ENCODE measurements at places on chromosomes 6 and 20.

DNA sequence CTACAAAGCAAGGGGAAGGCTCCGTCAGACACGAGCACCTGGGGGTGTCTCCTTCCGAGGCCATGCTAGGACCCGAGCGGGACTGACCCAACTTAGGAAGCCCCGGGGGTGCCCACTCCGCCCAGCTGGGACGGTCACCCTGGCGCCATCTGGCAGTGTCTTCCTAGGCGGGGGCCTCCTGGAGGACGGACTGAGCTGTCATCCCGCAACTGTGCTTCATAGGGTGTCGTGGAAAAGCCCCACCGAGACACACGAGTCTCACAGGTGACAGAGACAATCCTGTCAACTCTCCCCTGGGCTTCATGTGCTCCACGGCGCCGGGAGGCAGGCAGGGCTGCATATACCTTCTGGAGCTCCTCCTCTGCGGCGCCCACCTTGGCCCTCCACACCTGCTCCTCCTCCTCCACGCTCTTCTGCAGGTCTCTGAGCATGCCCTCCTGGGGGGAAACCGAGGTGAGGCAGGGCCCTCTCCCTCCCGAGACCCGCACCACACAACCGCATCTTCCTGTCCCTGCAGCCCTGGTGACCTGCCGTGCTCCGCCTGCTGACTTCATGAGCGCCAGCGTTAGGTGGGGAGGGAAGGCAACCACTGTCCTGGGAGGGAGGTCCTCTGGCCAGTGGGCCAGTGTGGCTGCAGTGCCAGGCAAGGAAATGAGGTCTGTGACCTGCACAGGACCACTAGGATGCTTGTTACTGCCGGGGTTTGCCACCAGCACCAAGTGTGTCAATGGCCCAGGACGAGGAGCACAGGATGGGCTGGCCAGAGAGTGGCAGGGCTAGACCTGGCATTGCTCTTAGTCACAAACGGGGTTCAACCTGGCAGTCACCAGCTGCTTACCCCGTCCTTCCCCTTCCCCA lies 50.7 kb downstream of the DSTN start:
- no peak for DNase-seq

- DNase-seq = no peak
These were observed 181.8 kb upstream of the MCHR2 start for GRCh38 chr6:100175814-100176310.

GRCh38 chr6:84500726-84501125 lies 263.7 kb downstream of the TBX18 start:
- DNase-seq = no peak

DNA sequence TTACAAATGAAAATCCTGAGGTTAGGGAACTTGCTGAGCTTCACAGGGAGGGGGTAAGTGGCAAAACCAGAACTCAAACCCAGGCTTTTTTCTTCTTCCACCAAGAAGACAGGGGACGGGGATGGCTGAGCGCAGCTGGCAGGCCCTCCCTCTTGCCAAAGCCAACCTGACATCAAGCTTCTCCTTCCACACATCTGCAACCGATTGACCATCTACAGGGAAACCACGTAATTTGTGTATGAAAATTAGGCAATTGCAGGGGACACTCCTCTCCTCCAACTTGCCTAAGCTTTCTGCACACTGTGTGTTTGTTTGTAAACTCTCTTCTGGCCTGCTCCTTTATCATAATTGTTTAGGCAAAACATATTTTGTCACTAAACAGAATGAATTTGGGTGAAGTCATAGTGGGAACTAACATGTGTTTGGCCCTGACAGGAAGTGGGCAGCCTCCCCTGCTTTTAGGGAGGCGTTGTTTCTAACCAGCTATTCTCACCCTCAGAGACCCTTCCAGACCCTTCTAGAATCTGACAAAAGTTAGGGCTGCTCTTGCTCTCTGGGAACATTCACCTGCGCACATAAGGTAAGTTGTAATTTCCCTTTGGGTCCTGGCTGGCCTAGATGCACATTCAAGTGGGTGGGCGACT lies 18.9 kb downstream of the ZNF831 start:
- DNase-seq = peak; percentile 24

DNA sequence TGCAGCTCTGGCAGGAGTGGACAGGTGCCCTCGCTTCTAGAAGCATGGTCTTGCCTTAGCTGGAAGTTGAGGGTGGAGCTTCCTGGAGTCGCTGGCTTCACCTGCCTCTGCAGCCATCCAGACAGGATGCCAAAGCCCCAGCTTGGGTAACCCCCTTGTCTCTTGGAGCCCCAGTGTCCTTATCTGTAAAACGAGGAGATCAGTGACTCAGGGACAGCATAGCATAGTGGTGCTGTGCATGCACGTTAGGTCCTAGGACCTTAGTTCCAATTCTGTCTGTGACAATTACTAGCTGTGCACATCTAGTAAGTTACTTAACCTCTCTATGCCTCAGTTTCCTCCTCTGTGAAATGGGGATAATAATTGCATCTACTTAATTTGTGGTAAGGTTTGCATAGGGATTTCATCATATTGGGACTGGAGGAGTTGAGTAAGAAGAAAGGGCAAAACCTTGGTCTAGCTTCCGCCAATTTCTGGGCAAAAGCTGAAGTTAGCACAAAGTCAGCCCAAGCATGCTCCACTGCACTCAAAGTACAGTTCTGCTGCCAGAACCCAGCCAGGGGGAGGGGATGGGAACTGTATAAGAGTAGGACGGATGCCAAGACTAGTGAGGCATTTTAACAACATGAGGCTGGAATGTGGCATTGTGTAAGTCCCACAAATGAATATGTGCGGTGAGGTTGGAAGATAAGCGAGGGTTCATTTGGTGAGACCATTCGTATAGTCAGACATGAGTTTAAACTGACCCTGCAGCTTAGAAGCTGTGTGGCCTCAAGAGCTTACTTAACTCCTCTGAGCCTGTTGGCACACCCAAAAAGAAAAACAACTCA lies 24.5 kb downstream of the TOX2 start:
- DNase-seq = no peak

DNA sequence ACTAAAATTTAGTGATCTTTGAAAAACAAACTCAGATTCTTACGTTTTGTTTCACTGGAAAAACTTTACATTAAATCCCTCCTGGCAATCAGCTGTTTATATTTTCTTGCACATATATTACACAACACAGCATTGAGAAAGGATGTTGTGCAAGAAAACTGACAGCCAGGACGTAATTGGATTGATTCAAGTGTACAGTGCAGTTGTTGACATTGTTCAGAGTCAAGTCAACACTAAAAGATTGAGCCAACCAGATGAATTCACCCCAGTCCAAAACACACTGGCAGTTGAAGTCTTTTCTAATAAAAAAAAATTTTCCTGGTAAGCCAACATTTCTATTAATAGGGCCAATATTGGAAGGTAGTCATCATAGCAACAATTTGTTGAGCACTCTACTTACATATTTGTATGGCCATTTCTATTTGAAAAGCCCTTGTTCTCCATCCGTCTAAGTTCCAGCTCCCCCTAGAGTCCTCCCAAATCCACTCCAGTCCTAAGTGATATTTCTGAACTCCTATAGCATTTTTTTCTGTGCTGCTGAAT lies 20.9 kb upstream of the VNN1 start:
- DNase-seq = no peak

DNA sequence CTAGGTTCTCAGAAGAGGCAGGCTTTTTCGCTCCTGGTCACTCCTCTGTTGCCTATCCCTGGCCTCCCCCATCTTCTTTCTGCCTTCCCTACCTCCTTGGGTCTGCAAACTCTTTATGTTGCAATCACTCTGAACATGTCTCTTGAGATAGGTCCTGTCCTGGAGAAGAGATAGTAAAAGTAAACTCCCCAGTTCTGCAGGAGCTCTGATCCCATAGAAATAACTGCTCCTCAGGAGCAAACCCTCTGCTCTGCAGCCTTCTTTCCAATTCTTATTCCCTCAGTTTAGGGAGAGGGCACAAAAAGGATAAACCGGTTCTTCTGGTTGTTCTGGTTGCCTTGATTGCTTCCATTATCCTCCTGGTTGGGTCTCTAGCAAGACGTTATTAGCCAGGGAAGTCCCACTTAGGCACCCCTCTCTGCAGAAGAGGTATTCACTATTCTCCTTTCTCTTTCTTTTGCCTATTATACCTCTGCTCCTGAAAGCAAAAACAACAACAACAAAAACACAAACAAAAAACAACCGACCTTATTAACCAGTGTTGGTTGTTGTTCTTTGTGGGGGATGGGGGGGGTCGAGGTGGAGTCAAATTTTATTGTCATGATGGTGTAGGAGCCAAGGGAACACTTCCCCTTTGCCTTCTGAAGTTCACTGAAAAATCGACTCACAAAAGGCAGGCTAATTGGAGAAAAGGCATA lies 973 bp downstream of the TRIM38 start:
- DNase-seq = no peak

- DNase-seq = no peak
These were observed 115.7 kb upstream of the CLDN20 start for GRCh38 chr6:155147958-155148663.

- DNase-seq = no peak
These were observed 20.9 kb downstream of the GPR63 start for GRCh38 chr6:96816301-96816817.

GRCh38 chr6:142886431-142887170 lies 58.4 kb downstream of the HIVEP2 start:
- no peak for DNase-seq

- DNase-seq = no peak
These were observed 11.9 kb downstream of the TEAD3 start for GRCh38 chr6:35484921-35485392.

- no peak for DNase-seq
These were observed 563.1 kb downstream of the RFPL4B start for GRCh38 chr6:112910256-112910655.

- DNase-seq = no peak
These were observed 30.9 kb upstream of the TULP1 start for GRCh38 chr6:35543459-35544193.

- DNase-seq = no peak
These were observed 614.6 kb downstream of the DHX35 start for GRCh38 chr20:39576771-39577170.

- peak; percentile 4 for DNase-seq
These were observed 122.6 kb upstream of the MCHR2 start for GRCh38 chr6:100116411-100117194.

GRCh38 chr6:85191656-85192055 lies 258.2 kb upstream of the NT5E start:
- no peak for DNase-seq

- DNase-seq = no peak
These were observed 143.5 kb downstream of the FLRT3 start for GRCh38 chr20:14193885-14194284.

DNA sequence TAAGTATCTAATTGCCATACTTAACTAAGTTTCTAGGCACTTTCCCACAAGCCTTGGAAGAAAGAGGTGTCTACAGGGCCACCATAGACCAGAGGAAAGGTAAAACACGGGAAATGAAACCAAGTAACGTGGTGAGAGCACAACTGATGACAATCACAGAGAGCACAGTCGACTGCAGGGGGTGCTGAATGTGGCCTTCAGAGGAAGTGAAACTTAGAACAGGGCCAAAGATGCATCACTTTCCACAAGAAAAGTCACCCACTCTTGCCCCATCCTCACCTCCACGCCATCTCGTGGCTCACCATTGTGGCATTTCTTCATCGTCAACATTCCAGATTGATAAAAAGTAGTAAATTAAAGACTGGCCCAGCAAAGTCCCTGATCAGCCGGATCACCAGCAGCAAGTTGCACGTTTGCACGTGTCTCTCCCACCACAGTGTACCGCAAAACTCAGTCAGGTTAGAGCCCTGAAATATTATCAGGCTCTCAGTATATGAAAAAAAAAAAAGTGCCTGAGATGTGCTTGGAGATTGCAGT lies 31.4 kb downstream of the HIVEP2 start:
- peak; percentile 60 for DNase-seq

GRCh38 chr20:973785-974194 lies 28.3 kb downstream of the RSPO4 start:
- no peak for DNase-seq

All from memory B cell (primary cell).